ENCODE measurements at places on chromosomes 11 and 22. TPM values are rescaled to one million over a fixed set of nuclear protein-coding genes. Genes with fewer than 3 reads are reported as not detected.
A peak's percentile ranks its signal among the peaks of the same experiment; 100 is the strongest.

DNA sequence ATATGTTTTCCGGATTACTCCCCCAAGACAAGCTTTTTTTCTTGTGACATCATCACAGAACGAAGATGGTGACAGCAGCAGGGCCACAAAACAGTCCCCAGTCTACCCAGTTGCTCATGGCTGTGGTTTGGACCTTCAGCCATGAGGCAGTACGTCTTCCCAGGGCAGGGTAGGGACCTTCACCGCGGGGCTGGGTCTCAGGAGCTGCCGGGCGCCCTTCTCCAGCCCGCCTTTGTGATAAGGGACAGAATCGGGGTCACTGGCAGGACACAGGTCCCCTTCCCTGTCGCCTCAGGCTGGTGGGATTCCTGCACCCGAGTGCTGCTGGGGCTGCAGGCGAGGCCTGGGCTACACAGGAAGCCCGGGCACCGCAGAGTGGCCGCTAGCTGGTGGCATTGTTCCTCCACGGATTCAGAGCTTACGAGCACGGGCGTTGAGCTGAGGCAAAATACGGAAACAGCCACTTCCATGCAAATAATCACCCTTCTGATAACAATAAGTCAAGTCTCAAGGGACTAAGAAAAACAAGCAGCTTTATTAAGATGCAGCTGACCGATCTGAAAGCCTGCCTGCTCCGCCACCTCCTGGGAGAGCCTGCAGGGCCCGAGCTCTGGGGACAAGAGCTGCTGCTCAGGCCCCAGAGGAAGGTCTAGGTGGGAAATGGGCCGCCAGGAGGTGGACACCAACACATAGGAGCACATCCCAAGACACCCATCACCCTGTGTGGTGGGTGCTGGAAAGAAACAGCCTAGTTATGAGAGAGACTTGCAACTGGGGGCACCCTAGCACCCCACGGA is 12.3 kb downstream of the TBX1 start:
- DNase-seq: no peak

DNA sequence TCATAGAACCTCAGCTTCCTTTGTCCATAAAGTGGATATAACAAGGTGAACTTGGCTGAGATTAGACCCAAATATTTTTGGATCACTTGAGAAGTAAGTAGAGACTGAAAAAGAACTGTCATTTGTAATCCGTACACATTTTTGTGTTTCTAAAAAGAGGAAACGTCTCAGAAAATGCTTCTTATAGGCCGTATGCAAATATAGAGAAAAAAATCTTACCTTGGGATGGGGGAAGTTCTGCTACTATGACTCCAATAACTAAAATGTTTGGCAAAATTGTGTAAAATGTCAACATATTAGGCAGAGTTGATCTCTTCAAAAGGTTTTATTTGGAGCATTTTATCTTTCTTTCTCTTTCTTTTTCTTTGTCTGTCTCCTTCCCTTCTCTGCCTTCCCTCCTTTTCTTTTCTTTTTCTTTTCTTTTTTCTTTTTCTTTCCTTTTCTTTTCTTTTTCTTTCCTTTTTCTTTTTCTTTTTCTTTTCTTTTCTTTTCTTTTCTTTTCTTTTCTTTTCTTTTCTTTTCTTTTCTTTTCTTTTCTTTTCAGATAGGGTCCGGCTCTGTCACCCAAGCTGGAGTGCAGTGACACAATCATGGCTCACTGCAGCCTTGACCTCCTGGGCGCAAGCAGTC is 48.2 kb downstream of the ADM start:
- DNase-seq: no peak

DNA sequence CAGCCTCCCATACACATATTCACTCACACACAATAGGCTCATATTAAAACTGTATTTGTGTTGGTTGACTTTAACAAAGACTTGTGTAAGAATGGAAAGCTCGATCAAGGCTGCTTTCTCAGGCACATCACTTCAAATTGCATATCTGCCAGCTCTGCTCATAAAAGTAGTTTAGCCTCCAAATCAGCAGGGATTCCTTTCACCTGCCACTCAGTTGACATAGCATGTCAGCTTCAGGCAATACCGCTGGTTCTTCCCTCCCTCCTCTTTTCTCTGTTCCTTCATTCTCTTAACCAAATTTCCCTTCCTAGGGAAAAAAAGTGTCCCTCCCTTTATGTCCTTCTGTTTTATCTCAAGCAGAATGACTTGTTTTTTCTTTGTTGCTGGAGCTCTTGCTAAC is 450.4 kb upstream of the LARGE1 start:
- DNase-seq: no peak

DNA sequence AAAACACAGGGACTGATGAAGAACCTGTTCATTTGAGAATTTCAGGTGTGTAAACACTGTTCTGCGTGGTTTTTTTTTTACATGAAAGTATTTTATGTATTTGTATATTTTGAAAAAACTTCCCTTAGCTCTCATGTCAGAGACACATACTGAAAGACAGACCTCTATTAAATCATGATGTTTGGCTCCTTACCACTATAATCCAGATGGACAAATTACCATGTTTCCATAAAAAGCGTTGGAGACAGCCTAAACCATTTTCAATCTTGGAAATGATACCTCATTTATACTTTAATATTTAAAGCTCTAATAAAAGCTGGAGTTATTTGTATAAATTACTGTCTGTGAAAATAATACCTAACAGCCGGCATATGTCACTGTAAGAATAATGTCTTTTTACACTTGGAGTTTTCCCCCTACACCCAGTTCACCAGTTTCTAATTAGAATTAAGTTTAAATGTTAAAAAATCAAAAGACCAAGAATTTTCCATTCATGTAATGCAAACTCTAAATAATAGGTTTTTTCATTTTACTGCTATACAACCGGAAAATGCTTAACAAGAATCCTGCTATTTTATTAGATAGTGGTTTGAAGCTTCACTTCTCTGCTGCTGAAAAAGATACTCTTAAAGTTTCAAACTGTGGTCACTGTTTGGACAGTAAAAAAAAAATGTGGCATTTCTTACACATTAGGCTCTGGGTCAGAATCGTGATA is 30.8 kb downstream of the APLP2 start:
- no peak for DNase-seq

- peak; percentile 33 for DNase-seq
These were observed 113.5 kb downstream of the SLC1A2 start for GRCh38 chr11:35305670-35306382.

DNA sequence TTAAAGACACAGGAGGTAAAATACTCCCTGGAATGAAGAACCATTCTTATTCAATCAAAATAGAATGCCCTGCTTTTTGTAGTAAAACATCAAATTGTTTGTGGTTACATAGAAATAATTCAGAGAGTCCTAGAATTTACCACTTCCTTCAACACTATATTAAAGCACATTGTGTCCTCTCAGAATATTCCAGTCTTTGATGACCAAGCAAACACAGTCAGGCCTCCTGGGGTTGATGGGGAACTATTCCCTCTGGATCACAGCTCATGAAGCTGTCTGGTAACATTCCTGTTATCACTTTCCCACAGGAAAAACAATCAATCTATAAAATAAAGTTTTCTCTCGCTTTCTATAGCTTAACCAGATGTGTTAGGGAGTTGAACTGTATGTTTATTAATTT is 389.3 kb downstream of the KCNA4 start:
- no peak for DNase-seq

GRCh38 chr11:69828276-69828970 is 9.2 kb upstream of the FGF3 start:
- no peak for DNase-seq

GRCh38 chr11:27963370-27963769 is 144.6 kb downstream of the KIF18A start:
- no peak for DNase-seq

GRCh38 chr22:24285245-24285644 is 14.6 kb downstream of the SPECC1L start:
- no peak for DNase-seq

- DNase-seq: no peak
These were observed 53.8 kb downstream of the KCNA4 start for GRCh38 chr11:29963036-29963435.

GRCh38 chr22:45628515-45628914 is 43.1 kb upstream of the ATXN10 start:
- DNase-seq: peak; percentile 78

GRCh38 chr11:14809466-14809865 is 82.6 kb downstream of the CYP2R1 start:
- DNase-seq: no peak

GRCh38 chr22:48596111-48596850 is 1231.4 kb downstream of the BRD1 start:
- no peak for DNase-seq

GRCh38 chr11:126129727-126130671 is 67.3 kb upstream of the CDON start:
- DNase-seq: no peak

DNA sequence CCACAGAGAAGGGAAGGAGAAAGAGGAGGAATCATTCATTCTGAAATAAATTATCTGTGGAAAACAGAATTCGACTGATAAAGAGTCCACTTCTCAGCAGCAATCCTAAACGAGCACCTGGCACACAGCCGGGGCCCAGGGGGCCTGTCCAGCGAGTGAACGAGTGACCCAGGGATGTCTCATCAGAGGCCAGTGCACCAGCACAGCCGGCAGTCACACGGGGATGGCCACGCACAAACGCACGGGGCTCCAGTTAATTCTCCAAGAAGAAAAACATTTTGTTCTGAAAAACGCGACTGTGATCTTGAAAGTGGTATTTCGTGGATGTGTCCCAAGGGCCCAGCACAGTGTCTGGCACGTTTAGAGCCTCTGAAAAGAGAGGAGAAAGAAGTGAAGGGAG is 154.6 kb downstream of the BRD1 start:
- no peak for DNase-seq

- DNase-seq: peak; percentile 99
These were observed at the start of gene RBM14 for GRCh38 chr11:66616379-66617154. TSS of gene RBM14 (plus strand) at chr11:66616630. CDS start at chr11:66616721, 91 bp downstream.

DNA sequence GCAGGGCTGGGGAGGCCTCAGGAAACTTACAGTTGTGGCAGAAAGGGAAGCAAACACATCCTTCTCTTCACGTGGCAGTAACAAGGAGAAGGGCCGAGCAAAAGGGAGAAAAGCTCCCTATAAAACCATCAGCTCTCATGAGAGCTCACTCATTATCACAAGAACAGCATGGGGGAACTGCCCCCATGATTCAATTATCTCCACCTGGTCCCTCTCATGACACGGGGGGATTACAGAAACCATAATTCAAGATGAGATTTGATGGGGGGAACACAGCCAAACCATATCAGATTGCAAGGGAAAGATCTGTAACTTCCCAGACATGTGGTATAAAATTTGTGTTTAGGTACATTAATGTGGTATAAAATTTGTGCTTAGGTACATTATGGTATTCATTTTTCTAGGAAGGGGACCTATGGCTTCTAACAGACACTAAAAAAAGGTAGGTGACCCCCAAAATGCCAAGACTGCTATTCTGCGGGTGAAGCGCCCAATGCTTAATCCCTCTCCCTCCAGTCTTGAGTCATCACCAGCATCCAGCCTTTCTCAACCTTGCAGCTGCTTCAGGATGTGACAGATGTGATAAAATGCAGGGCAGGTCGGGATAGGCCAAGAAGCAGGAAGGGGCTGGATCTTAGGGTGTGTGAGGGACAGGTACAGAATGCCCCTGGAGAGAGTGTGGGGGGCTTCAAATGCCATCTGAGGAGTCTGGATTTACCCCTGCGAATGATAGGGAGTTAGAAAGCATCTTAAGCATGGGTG is 57.7 kb upstream of the AMPD3 start:
- DNase-seq: no peak

- DNase-seq: no peak
These were observed 14.4 kb downstream of the OAF start for GRCh38 chr11:120224972-120225909.

The KCNK7 gene
- total RNA-seq: 1.1 TPM

The MMP13 gene
- total RNA-seq: not detected

The SLC6A5 gene
- total RNA-seq: not detected

The CHADL gene
- total RNA-seq: 5.4 TPM

The NLRP14 gene
- 0.06 TPM for total RNA-seq

The FDXACB1 gene
- 1.8 TPM for total RNA-seq

The TBX10 gene
- 0.14 TPM for total RNA-seq

All from mucosa of gallbladder (tissue), 1 donor.